ENCODE measurements at places on chromosomes 2 and 18.
A peak's percentile ranks its signal among the peaks of the same experiment; 100 is the strongest.

DNA sequence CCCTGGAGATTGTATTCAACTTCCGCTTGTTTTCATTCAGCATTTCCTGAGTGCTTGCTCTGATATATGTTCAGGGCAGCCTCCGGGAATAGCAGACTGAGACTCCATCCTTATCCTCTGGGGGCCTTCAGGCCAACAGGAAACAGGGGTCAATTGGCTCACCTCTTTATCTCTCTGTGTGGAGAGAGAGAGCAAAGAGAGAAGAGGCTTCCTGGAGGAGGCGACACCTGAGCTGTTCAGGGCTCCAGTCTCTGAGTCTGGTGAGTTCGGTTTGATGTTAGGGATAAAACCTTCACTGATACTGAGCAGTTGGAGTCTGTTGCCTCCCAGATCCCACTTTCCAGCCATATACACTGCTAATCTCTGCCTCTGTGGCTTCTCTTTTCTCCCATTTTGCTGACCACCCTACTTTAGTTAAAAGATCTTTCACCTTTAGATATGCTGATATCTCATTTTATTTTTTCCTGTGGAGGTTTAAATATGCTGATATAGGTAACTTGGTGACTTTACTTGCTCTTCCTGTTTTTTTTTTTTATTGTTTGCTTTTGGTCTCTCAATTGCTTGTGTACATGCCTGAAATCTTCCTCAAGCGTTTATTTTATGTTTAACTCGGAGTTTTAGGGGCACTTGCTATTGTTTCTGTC lies 56.9 kb downstream of the KCNS3 start:
- DNase-seq, result no peak

DNA sequence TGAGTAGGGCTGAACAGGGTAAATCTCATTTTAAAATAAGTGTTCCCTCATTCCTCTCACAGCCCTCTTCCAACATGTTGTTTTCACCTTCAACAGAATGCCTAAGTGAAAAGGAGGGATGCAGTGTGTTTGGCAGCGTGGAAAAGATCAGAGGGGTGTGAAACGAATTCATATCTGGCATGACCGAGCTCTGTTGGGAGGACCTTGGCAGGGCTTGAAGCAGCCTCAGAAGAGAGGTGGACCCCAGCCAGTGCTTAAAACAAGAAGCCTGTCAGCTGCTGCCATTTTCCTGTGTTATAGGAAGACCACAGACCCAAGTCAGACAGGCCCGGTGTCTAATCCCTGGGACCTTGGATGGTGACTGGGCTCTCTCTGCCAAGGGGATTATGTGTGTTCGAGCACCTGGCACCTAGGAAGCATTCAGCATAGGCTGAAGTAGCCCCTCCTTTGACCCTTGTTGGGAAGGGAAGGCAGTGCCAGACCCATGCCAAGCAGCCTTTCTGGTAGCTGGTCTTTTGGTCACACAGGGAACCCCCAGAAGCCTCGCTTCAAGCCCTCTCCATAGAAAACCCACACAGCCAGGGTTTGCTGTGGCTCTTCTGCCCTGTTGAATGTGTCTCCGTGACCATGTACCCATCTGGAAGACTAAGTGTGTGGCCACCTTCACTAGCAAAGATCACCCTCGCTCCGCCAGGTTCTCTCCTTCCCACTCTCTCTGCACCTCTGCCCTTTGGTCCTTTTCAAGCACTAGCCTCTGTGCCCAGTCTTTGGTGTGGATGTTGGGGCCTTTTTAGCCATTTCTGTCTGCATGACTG lies 87.5 kb upstream of the ST3GAL5 start:
- no peak for DNase-seq

DNA sequence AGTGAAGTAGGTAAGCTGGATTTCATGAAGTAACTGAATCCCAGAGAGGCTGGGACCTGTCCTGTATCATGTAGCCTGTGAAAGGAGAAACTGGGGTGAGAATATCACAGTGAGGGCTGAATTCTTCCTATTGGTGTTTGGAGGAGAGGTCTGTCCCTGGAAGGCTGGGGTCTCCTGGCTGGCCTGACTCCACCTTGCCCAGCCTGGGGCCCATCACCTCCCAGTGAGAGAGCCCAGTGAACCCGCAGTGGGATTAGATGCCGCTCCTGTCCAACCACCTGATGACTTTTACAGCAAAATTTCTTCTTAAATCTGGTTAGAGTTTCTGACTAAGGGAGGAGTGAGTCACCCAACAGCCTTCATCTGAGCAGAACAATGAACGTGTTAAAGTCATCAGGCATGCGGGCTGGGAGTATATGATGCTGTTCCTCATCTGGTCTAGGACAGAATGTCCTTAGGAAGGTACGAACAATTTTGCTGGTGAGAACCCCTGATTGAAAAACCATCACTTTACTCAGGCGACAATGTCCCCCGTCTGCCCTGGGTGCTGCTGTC lies 152.9 kb downstream of the LPIN1 start:
- no peak for DNase-seq

GRCh38 chr2:169232551-169233154 lies 129.7 kb downstream of the LRP2 start:
- DNase-seq, result no peak

DNA sequence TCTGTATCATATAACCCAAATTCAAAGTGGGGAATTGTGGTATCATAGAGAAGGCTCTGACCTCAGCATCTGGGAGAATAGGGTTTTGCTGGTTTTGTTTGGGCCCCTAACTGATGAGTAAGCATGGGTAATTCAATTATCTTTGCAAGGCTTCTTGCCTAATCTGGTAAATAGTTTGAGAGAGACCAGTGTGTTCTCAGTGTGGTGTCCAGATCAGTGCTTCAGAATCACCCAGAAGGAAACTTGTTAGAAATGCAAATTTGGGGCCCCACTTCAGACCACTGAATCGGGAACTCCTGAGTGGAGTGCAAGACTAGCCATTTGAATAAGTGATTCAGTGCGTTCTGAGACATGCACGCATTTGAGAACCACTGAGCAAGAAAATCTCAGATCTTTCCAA lies 282.7 kb downstream of the EPHA4 start:
- no peak for DNase-seq

- DNase-seq, result no peak
Observed at GRCh38 chr2:107276034-107276433, 390.1 kb upstream of the ST6GAL2 start.

- peak; percentile 28 for DNase-seq
Observed at GRCh38 chr18:48616484-48617255, 77.8 kb downstream of the CTIF start.

- DNase-seq, result no peak
Observed at GRCh38 chr2:7693246-7694075, 776.2 kb downstream of the RNF144A start.

GRCh38 chr2:72669121-72669520 lies 156.7 kb downstream of the EXOC6B start:
- DNase-seq, result no peak

- DNase-seq, result peak; percentile 93
Observed at GRCh38 chr2:145760781-145761649, 1241.1 kb upstream of the ZEB2 start.

- DNase-seq, result no peak
Observed at GRCh38 chr2:34828481-34828880, 1229.4 kb upstream of the FAM98A start.

DNA sequence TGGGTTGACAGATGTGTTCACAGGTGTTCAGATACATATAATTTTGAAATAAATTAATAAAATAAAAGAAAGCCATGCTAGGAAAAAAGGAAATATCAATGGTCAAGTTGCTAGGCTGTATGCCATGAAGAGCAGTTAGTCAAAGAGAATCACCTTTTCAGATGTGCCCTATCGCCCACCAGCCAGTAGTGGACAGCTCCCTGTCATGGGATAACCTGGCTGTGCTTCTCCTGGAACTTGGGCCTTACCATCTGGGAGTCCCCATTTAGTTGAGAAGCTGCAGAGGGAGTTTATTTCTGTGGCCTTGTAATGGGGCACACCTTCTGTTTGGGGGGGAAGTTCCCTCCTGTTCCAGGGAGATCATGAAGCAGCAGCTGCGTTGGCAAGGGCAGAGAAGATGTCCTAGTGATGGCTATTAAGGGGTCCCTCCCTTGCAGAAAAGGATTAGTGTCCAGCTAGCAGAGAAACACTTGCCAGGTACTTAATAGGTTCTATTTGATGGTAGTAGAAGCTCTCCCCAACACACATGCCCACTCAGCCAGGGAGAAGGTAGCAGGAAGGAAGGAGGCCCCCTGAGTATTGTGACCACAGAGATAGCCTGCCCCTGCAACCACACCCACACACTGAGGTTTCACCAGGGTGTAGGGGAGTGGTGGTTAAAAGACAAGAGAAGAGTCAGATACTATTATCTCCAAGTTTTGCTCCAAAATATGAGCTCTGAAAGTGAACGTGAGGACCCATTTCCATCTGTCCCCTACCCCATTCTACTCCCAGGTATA lies 117.7 kb downstream of the B3GNT2 start:
- no peak for DNase-seq

GRCh38 chr2:171482877-171483276 lies 39.4 kb upstream of the CYBRD1 start:
- no peak for DNase-seq

DNA sequence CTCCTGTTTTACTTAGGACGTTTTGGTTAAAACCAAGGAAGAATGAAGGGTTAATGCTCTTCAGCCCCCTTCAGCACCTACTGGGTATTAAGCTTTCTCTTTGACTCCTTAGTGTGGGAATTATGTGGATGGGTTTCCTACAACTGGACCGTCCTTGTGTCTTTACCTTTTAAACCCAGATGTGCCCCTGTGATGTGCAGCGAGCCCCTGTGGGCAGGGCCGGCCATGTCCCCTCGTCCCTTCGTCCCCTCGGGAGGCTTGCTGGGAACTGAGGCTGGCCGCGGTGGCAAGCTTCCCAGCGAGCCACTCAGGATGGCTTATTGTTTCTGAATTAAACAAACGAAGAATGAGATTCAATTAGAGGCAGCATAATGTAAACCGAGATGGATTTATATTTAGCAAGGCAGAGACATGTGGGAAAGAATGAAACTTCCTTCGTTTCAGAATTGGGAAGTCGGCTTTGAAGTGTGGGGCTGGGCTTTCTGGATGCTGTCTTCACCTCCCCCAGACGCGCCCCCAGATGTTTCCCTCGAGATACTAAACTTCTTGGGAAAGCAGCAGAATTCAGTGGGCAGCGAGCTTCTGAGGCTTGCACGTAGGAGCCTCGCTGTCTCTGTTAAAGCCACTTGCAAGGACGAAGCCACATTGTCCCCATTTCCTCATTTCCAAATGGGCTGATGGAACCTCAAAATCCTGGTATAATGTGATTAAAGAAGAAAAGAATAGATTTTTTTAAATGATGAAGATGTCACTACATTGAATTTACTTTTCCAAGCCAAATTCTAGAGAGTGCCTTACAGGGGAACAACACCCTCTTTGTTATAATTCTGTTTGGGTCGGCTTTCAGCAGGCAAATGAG lies 146.0 kb downstream of the VAPA start:
- DNase-seq, result no peak

DNA sequence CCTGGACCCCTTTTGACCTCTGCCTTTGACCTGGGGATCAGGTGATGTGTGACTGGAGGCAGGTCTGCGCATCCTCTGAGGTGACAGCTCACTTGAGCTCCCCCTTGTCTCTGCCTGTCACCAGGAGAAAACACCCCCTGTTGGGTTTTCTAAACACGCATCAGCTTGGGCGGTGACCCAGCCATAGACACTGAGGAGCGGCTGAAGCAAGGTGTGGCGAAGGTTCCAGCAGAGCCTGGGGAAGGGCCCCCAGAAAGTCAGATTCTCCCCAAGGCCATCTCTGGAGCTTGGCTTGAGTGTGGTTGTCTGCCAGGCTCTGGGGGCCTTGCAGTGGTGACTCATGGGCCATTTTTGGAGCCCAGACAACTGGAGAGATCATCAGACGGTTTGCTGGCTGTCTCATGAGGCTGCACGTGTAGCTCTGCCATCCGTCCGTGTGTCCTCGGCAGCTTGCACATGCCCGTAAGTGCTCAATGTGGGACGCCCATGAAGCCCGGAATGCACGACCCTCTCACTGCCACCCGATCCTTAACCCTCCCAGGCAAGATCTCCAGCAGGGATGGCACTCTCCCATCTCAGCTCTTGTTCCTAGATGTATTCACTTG lies 29.4 kb downstream of the SIX3 start:
- no peak for DNase-seq

- no peak for DNase-seq
Observed at GRCh38 chr2:160254189-160254762, 54.2 kb upstream of the ITGB6 start.

DNA sequence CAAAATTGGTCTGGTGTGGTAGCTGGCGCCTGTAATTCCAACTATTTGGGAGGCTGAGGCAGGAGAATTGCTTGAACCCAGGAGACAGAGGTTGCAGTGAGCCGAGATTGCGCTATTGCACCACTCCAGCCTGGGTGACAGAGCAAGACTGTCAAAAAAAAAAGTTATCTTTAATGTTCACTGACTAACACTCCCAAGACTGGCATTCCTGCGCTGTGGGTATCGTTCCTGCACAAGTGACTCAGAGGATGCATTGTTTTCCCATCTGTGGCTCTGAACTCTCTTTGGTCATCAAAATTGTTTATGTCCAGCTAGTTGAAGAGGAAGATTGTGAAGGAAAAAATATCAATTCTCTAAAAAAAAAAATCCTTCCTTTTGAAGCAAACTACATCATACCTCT lies 539.0 kb downstream of the SOX11 start:
- no peak for DNase-seq

DNA sequence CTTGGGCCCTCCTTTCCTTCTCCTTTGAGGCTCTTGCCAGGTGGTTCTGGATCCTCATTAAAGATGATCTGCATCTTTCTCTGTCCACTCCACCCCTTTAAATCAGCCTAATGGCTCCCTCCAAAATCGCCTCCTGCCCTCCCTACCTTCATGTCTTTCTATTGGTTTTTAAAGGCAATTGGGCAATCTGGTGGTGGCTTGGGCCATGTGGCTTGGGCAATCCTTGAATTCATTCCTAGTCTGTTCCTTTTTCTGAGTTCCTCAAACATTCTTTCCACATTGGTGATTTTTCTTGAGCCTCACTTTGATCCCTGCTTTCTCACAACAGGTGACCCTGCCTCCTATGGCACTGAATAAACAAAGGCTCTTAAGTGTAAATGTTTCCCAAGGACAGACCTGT lies 266.2 kb upstream of the REV1 start:
- DNase-seq, result no peak

- no peak for DNase-seq
Observed at GRCh38 chr2:235694721-235695601, 201.1 kb downstream of the AGAP1 start.

DNA sequence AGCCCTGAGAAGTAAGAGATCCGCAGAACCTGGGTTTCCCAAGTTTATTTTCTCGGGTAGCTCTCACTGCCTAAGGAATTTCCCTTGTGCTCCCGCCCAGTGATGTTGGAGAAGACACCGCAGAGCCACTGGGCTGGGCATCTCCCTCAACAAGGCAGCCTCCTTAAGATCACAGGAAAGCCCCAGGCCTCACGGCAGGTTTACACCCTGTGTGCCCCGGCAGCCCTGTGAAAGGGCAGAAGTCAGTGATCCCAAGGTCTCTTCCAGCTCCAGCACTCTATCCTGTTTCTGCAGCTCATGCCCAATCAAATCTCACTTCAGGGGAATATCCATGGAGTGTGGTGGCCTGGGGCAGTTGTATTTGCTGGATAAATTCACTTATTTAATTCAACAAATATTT lies 66.5 kb downstream of the ACTR2 start:
- DNase-seq, result no peak

DNA sequence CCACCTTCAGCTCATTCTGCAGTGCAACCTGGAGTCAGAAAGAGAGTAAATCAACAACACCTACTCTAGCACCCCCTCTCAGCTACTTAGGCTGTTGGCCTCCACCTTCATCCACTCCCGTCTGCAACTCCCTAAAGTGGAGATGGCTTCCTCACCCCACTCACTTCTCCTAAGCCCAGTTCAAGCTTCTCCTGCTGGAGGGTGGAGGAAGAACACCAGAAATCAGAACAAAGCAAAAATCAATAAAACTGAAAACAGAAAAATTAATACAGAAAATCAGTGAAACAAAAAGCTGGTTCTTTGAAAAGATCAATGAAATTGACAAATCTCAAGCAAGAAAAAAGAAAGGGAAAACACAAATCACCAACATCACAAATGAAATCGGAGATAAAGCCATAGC lies 191.7 kb downstream of the ANAPC1 start:
- no peak for DNase-seq

Measured in endothelial cell of umbilical vein (primary cell).